Left cardiac atrium (tissue), 4 donors: ENCODE measurements at places on chromosomes 12 and 14. TPM values are rescaled to one million over a fixed set of nuclear protein-coding genes. Genes with fewer than 3 reads are reported as not detected.

DNA sequence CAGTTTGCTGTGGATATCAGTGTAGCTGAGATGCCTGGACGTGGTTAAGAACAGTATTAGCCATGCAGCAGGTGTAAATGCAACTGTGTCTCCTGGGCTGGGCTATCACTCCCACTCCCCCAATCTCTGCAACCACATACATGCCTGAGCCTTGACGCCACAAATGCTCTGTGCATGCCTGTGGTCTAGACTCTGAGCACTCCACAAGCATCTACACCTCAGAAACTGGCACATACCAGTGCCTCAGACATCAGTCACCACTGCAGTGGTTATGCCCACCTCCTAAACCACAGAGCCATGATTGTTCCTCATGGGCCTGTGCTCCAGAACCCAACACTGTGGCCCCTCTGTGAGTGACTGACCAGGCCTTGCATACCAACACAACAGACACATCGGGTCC, 226.8 kb upstream of the ALG10 start:
- DNase-seq = no peak

DNA sequence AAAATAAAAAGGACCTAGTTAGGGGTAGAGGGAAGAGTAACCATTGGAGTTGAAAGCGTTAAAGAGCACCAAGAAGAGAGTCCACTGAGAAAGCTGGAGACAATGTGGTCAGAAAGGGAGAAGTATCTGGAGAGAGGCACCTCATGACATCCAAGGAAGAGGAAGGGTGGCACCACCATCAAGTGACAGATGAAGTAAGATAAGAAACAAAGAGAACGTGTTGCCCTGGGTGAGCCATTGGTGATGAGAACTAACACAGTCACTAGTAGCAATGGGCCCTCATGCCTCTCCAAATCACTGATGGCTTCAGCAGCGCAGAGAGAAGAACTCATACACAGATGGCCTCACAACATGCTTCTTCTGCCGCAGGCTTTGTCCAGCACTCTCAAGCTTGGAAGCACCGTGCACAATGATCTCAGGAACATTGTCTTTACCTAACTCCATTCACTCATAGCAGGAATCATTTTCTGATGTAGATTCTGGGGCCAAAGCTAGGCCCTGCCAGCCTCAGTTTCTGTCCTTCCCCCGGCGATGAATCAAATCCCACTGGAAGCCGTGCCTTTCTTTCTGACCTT, 252.9 kb downstream of the DPF3 start:
- DNase-seq = no peak

DNA sequence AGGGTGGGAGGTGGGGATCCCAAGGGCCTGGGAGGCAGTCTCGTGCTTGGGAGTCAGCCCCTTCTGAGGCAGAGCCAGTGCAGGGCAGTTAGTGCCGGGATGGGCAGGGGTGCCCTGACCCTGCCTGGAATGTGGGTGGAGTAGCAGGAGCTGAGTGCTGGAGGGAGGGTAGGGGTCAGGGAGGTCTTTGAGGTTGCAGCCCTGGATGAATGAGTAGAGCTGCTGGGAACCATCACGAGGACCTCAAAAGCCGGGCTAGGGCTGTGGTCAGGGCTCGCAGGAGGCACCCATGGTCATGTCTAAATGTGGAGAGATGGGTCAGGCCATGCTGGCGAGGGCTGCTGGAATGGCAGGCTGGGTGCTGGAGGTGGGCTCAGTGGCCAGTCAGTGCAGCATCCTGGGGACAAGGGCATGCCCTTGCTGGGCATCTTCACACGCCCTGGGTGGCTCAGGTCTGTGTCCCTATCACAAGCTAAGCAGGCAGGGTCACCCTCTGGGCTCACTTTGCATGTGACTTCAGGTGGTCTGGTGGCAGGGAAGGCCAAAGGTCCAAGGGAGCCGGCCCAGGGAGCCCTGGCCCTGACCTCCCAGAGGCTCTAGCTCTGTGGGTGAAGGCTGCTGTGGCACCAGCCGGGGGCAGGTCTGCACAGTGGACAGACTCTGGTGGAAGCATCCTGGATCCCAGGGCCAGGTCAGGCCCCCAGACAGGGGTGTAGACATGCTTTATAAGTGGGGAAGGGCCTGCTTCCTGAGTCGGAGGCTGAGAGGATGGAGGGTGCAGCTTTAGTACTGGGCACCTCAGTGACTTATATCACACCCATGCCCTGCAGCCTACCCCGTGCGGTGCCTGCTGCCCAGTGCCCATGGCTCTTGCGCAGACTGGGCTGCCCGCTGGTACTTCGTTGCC, 24.5 kb downstream of the PAPLN start:
- no peak for DNase-seq

GRCh38 chr12:78698747-78699146, 165.8 kb upstream of the SYT1 start:
- DNase-seq = no peak

DNA sequence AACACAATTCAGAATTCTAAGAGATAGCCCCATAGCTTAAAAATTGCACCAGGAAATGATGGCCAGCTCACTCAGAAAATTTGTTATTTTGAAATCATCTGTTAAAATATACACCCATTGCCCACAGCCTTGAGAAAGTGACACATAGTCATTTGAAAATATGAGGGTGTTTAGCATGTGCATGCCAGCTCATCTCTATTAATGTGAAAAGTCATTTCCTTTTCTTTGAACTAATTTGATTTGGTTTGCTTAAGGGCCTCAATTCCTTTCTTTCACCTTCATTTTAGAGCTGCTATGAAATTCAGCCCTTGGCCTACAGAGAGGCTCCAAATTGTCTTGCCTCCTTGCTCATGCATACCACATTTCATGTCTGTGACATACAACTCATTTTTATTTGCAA, 241.4 kb downstream of the PHLDA1 start:
- no peak for DNase-seq

DNA sequence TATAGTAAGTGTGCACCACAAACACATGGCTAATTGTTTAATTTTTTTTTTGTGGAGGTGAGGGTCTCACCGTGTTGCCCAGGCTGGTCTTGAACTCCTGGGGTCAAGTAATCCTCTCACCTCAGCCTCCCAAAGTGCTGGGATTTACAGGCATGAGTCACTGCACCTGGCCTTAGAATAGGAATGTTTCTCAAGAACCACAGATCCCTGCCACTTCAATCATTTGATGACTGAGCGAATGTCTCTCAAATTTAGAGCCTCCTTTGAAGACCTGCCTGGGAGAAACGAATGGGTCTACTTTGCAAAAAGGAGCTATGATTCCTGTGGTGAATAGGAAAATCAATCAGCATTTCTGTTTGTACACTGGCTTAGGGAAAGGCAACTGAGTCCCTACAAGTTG, 33.5 kb upstream of the CHST11 start:
- no peak for DNase-seq

DNA sequence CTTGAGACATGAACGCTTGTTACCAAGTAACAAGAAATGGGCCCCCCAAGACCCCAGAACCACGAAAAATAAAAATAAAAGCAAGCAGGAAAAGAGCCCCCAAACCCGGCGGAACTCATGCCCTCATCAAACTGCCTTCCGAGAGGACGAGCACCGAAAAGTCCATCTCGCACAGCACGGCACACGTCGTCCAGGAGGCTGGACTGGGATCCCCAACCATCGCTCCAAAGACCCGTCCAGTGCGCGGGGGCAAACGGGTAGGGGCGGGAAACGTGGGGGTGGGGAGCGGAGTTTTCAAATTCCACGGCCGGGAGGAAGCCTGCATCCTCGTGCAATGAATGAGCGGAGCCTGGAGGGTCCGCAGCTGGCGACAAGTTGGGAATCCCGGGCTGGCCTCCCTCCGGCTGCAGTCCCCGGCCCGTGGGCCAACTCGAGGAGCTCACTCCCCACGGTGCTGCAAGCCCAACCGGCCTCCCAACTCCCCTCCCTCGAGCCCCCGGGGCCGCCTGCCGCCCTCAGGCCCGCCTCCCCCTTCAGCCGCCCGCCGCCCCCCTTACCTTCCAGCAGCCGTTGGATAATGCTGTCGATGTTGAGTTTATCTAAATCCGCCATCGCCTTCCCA, 484 bp downstream of the PPP1CC start:
- no peak for DNase-seq

DNA sequence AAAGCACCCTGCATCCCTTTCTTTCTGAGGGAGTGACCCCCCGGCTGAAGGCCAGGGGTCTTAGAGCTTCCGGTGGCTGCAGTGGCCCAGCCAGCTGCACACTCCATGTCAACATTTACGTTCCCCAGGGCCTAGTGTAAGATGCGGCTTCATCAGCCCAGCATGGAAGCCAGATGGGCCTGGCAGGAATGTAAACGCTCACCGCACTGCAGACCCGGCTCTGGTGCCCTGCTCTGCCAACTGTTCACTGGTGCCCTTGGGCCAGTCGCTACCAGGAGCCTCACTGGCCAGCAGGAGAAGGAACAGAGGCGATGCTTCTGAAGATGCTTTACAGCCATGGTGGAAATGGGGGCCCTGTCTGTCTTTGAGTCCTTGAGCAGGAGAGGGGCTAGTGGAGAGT, 8.6 kb upstream of the TMEM119 start:
- no peak for DNase-seq

DNA sequence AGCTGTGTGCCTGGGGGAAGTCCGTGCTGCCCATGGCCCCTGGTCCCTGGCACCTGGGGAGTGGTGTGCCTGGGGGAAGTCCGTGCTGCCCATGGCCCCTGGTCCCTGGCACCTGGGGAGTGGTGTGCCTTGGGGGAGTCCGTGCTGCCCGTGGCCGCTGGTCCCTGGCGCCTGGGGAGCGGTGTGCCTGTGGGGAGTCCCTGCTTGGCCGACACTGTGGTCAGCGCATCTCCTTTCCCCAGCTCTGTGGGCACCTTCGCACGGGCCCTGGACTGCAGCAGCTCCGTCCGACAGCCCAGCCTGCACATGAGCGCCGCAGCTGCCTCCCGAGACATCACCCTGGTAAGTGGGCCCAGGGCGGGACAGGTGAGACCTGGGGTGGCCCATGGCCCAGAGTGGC, 14.5 kb upstream of the CRIP2 start:
- no peak for DNase-seq

DNA sequence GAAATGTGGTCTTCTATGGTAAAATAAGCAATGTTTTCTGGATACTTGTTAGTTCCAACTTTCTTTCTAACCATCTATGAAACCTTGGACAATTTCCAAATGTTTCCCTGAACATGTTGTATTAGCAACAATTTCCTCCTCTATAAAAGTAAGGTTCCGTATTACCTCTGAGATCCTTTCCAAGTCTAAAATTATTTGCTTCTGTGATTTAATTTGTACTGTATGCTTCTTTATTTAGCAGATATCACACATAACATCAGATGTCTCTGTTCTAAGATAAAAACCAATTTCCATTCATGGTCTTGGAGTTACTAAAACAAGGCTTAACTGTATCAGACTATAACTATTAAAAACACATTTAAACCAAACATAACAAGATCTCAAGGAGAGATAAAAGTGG, 177.2 kb downstream of the FOXA1 start:
- no peak for DNase-seq

- no peak for DNase-seq
Measured at GRCh38 chr14:89866458-89866857, 88.1 kb downstream of the EFCAB11 start.

DNA sequence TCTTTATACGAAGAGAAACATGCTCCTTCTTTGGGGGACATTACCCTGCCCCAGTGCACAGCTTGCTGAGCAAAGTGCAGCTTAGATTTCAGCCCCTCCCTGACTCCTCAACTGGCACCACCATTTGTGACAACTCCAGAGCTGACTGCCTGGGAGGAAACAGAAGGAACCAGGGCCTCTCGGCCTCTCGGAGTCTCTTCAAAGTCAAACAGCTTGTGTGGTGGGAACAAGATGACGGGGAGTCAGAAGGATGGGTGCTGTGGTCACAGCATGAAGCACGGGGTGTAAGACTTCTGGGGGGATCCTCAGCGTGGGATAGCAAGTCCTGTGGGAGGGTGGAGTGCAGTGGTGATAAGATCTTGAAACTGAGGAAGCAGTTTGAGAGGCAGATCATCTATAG, 123.5 kb upstream of the BCL2L14 start:
- DNase-seq = no peak

GRCh38 chr12:10167599-10167998, 4.3 kb downstream of the OLR1 start:
- no peak for DNase-seq

GRCh38 chr12:106581543-106582248, 1.1 kb upstream of the RFX4 start:
- DNase-seq = no peak

DNA sequence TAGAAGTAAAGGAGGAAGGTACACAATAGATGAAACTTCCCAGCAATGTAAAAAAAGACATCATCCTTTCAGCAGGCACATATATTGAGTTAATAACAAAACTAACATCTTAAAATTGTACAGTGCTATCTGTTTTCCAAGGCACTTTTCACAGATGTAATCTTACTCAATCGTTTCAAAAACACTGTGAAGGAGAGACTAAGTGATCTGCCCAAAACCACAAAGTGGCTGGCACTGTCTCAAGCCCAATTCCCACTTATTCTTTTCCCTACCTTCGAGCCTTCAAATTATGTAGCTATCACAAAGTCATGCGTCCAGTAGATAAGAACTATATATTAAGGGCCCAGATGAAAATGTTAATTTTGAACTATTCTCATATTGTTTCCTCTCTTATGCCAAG, 193.6 kb upstream of the RASSF8 start:
- no peak for DNase-seq

TMPRSS12 gene
- not detected for total RNA-seq

KCNH3 gene
- total RNA-seq = 0.44 TPM

GLIPR1L1 gene
- not detected for total RNA-seq

SMIM10L1 gene
- total RNA-seq = 14.1 TPM

SPTB gene
- total RNA-seq = 63.6 TPM
